ENCODE measurements at places on chromosomes 2 and 18. TPM values are rescaled to one million over a fixed set of nuclear protein-coding genes. Genes with fewer than 3 reads are reported as not detected.

GRCh38 chr2:64179582-64180321, 35.5 kb upstream of the PELI1 start:
- no peak overlapping the region for H3K4me3 ChIP-seq
- DNase-seq: no peak
- no peaks in the 10 kb centered on the region for H3K36me3 ChIP-seq
- no peaks in the 10 kb centered on the region for H3K4me1 ChIP-seq
- H3K27ac ChIP-seq: no peak overlapping the region
- H3K27me3 ChIP-seq: no peaks in the 10 kb centered on the region

GRCh38 chr2:195498839-195499490, 158.1 kb upstream of the SLC39A10 start:
- no peaks in the 10 kb centered on the region for H3K4me1 ChIP-seq
- no peak overlapping the region for H3K27ac ChIP-seq
- H3K27me3 ChIP-seq: no peaks in the 10 kb centered on the region
- no peak for DNase-seq
- no peaks in the 10 kb centered on the region for H3K36me3 ChIP-seq

DNA sequence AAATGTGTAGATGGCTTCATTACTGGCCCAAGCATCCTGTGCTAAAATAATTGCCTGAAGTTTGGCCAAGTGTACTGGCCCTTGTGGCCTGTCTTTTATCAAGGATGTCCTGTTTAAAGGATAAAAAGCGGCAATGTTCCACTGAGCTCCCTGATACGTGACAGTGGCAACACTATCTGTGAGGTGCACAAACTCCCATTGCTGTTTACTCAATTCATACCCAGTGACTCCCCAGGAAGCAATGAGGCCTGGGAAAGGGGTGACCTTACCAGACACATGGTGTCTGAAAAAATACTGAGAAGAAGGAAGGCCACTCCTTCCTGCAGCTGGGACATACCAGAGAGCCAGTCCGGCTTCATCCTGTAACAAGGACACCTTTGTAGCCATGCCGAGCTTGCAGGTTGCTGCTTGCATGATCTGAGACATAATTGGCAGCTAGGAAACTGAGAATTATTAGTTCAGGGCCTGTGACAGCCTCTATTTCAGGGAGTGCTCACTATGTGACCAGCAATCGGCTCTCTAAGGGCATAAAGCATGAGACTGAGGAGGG, 198.5 kb upstream of the LRATD1 start:
- DNase-seq: no peak
- no peaks in the 10 kb centered on the region for H3K27me3 ChIP-seq
- no peaks in the 10 kb centered on the region for H3K4me1 ChIP-seq

DNA sequence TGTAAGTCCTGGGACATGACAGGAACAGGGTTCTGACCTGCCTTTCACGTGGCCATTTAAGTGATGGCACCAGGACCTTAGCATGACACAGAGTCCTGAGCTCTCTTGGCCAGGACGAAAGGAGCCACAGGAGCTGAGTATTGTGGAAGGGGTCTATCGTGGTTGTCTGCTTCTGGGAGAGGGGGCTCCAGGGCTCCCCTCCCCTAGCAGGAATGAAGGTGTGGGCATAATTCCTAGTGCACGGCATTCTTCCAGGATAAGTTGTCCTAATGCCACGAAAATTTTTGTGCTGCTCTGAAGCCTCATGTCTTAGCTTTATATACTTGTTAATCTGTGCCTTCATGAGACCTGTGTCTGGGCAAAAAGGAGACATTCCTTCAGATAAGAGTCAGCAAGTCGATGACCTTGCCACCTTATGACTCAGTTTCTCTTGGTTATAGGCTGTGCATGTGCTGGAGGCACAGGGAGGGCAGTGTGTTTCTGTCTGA, 17.1 kb downstream of the GATA6 start:
- H3K4me3 ChIP-seq: no peak overlapping the region
- H3K36me3 ChIP-seq: no peaks in the 10 kb centered on the region
- H3K27ac ChIP-seq: no peak overlapping the region
- peaks cover 4% of the 10 kb centered on the region for H3K4me1 ChIP-seq
- no peaks in the 10 kb centered on the region for H3K27me3 ChIP-seq
- DNase-seq: no peak

- no peak for DNase-seq
- H3K27me3 ChIP-seq: no peaks in the 10 kb centered on the region
- H3K27ac ChIP-seq: no peak overlapping the region
- no peaks in the 10 kb centered on the region for H3K4me1 ChIP-seq
- no peak overlapping the region for H3K4me3 ChIP-seq
Measured at GRCh38 chr2:167411367-167411766, 523.1 kb downstream of the XIRP2 start.

- no peaks in the 10 kb centered on the region for H3K4me1 ChIP-seq
- H3K27ac ChIP-seq: no peak overlapping the region
- DNase-seq: no peak
Measured at GRCh38 chr2:228768818-228769217, 502.3 kb downstream of the PID1 start.

KIAA2012 gene
- total RNA-seq: not detected
